Right forelimb (tissue), 1 donor: ENCODE measurements at places on chromosomes 16 and 17.

DNA sequence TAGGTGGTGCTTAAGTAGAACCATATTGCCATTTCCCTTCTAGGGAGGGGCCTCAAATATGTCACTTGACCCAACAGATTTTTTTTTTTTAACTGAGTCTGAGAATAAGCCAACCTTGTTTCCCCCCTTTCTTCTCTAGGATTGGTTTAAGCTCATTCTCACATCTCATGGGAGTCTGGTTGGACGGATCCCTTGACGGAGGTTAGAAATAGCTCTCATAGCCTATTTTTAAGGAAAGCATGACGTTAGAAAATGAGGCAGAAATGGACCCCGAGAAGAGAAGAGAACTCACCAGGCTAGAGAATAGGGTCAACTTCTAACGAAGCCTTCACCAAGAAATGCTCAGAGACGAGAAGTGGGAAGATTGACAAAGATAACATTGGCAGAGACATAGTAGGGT, 95.1 kb upstream of the ZFHX3 start:
- no peak for DNase-seq

DNA sequence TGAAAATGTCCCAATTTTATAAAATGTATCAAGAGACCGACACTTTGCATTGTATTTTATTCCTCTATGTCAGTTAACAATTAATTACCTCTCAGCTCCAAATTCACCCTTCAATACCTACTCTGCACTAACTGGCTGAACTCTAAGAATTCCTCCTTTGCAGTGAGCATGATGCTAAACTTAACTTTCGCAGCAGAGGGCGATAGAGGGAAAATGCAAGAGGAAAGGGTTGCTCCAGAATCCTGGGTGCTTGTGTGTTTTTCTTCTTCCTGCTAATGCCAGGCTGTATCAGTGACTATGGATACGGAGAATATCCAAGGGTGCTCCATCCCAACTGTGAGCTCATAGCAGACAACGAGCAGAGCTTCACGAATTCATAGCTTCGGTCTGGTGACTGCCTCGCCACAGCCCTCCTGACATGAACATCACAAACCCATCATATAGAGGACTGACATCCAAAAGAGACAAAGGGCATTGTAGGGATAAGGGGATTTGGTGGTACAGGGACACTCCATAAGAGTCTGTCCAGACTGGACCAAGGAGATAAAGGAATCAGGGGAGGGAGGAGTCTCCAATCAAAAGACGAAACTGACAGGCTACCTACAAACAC, 172.9 kb downstream of the STX8 start:
- DNase-seq, result no peak

- DNase-seq, result peak; percentile 86
Measured at GRCh38 chr16:70691223-70692129, 5.6 kb upstream of the MTSS2 start.

DNA sequence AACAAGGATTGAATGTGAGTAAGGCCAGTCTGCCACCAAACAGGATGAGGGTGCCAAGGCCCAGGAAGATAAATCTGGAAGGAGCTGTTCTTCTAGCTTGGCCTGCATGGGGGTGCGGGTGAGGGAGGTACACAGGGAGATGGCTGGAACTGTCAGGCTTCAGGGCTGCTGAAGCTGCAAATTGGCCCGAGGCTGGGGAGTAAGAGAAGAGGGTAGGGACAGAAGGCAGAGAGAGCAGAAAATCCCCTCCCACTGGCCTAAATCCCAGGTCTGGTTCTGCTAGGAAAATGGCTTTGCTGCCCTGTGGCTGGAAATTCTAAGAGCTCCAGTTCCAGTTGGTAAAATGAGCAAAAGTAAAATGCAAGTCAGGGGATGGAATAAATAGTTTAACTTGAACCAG, 87.9 kb downstream of the CCDC182 start:
- no peak for DNase-seq

GRCh38 chr17:78616946-78617345, 39.8 kb upstream of the DNAH17 start:
- DNase-seq, result no peak

DNA sequence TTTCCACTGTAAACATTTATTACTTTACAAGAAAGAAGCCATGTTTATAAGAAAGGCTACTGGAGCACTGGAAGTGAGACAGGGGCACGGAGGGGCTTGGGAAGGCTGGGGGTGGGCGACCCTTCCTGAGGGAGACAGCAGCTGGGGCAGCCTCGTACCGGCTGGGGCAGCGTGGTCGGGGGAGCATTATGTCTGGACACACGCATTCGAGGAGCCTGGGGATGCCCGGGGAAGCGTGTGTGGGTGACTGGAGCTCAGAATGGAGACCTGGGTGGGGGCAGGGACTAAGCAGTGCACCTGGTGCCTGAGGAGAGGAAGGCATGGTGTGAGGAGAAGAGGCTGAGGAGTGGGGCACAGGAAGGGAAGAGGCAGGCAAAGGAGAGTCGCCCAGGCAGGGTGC, 64.5 kb downstream of the SRCIN1 start:
- no peak for DNase-seq

DNA sequence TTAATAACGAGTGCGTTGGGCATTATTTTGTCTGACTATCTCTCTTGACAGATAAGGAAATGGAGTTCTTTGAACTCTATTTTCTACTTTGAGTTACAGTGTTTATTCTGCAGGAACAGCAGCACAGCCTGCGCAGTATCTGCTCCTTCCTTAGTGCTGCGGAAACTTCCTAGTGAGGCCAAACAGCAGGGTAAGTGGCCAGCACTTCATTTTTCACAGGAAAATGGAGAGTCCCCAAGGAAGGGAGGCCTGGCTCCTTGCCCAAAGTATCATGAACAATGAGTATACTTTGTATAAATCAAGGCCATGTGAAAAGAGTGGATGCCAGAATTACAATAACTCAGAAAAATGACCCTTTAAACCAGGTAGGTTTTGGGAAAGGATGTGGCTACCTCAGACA, 140.6 kb downstream of the VPS53 start:
- DNase-seq, result peak; percentile 82

DNA sequence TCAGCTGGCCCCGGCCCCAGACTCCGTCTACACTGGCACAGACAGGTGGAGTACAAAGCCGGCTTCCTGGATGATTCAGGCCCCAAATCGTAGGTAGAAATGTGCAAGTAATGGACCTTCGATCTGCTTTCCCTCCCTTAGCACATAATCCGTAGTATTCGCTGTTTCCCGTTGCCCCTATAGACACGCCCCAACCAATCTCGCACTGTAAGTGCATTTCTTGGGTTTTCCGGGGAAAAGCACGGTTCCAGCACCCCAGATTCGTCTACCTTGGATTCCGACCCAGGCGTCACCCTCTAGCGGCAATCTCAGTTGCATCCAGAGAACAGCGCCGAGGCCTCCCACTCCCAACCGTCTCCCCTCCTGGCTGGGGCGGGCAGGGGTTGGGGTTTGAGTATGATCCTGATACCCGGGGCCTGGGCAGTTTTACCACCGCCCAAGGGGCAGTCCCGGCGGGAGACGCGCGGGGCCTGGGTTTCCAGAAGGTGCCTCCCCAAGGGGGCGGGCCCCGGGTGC, 12.1 kb upstream of the FOXF1 start:
- no peak for DNase-seq

GRCh38 chr16:1156055-1156982, 3.4 kb downstream of the CACNA1H start:
- DNase-seq, result no peak

DNA sequence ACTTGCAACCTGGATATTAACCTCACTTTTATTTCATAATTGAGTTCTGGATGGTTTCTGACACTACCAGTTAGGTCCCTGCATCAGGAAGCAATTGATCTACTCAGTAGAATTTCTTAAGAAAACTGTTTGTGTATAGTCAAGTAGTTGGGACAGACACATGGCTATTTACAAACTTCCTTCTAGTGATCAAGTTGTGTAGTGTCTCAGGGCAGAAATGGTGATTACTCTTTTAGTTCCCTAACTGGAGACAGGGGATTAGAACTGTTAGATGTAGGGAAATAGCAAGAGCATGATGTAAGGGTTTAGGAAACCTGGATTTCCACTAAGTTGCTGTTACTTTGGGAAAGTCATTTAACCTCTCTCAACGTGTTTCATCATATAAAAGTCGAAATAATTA, 30.4 kb downstream of the TMEM100 start:
- no peak for DNase-seq

DNA sequence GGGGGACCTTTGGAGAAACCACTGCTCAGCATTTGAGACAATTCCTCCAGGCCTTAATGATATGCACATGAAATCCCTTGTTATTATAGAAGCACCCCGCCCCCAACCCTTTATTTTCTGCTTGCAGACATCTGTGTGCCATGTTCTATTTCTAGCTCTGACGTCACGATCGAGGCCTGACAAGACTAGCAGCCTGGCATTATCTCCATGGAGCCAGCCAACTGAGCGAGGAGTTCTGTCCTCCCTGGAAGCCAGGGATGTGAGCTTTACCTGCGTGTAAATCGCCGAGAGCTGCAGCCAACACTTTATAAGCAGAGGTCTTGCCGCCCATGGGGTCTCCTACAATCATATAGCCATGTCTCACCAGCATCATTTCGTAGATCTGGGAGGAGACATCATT, 116.9 kb downstream of the DNAH3 start:
- no peak for DNase-seq

DNA sequence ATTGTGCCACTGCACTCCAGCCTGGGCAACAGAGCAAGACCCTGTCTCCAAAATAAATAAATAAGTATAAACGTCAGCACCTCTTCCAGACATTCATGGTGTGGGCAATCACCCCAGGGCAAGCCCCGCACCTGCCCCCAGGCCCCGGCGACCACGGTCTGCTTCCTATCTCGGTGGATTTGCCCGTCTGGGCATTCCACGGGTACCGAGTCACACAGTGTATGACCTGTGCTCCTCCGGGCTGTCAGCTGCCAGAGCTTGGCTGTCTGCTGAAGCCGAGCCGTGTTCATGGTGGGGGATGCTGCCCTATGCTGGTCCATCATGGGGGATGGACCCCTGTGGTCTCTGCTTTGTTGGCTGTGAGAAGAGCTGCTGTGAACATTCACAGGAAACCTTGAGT, 15.4 kb downstream of the CYBC1 start:
- no peak for DNase-seq

DNA sequence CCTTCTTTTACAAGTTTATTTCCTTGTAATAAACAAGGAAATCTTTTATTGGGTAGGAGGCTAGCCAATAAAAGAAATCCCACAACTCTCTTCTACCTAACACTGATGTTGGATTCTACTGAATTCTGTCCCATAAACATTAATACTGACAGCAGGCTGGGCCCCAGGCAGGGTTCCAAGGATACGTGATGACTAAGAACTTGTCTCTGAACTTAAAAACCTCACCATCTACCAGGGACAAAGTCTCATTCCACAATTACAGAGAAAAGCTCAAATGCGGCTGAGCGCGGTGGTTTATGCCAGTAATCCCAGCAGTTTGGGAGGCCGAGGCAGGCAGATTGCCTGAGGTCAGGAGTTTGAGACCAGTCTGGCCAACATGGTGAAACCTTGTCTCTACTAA, 64.9 kb downstream of the ARHGAP17 start:
- DNase-seq, result no peak

DNA sequence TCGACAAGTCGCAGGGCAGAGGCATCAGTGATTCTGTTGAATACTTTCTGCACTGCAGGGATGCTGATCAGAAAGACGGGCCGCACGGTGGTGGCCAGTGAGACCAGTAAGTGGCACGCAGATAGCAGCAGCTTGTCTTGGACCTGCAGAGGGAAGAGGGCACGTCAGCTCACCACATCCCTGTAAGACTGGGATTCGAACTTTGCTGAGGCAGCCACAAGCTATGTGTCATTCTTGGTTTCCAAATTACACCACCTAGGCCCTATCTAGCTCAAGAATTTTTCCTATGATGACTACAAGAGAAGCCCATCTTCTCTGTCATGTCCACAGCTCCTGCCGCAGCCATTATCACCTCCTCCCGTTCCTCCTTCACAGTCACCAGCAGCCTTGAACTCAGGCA, 49.4 kb upstream of the GSG1L start:
- no peak for DNase-seq

- no peak for DNase-seq
Measured at GRCh38 chr17:67216578-67217320, 28.2 kb downstream of the HELZ start.

- DNase-seq, result no peak
Measured at GRCh38 chr16:2776500-2777139, 460 bp downstream of the ELOB start.

DNA sequence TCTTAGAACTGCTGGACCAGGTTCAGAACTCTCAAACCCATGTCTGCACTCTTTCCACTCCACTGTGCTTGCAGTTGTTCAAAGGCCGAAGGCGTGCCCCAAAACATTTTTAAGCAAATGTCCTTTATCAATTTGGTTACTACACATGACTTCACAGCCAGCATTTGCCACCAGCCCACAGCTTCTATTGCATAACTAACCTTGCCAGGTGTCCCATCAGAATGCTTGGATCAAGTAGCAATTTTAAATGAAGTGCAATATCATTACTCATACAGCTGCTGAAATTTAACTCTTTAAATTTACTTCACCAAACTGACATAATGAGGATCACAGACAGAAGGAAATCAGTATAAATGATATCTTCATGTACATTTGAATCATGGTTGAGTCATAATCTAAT, 29.8 kb upstream of the HS3ST3A1 start:
- no peak for DNase-seq

DNA sequence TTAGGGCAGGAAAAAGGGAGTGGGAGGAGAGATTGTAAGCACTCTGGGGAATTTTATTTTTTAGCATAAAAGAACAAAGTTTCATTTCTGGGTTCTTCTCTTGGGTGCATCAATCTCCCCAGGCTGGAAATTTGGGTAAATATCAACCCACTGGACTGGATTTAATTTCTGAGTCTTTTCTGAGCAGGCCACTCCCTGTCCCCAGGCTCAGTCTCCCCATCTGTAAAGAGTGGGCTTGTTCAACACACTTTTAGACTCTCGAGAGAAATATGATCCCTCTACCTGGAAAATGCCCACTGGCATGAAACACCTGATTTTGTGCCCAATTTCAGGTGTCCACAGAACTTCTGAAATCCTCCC, 617 bp upstream of the VTN start:
- no peak for DNase-seq

- peak; percentile 59 for DNase-seq
Measured at GRCh38 chr16:66058172-66058691, 308.3 kb upstream of the CDH5 start.

GRCh38 chr17:49434821-49435670, 20.4 kb upstream of the PHB1 start:
- no peak for DNase-seq

- DNase-seq, result no peak
Measured at GRCh38 chr17:28999206-28999605, 6.6 kb downstream of the SEZ6 start.

GRCh38 chr16:15857724-15858560, 1.1 kb upstream of the MYH11 start:
- peak; percentile 55 for DNase-seq

- no peak for DNase-seq
Measured at GRCh38 chr16:26550111-26550610, 516.6 kb upstream of the C16orf82 start.

DNA sequence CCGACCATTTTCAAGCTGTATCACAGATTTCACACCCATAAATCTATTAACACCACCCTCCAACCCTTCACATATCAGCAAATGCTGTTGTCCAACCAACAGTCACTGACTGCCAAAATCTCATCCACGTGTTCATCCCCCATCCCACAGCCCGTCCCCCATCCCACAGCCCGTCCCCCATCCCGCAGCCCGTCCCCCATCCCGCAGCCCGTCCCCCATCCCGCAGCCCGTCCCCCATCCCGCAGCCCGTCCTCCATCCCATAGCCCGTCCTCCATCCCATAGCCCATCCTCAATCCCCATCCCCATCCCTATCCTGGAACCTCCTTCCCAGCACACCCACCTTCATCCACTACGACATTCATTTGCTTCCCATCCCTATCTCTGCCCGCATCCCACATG, 14.1 kb downstream of the DLG4 start:
- no peak for DNase-seq

GRCh38 chr17:70604854-70605253, 435.5 kb downstream of the KCNJ2 start:
- no peak for DNase-seq
